ENCODE measurements at places on chromosomes 1 and 21. TPM values are rescaled to one million over a fixed set of nuclear protein-coding genes. Genes with fewer than 3 reads are reported as not detected.

DNA sequence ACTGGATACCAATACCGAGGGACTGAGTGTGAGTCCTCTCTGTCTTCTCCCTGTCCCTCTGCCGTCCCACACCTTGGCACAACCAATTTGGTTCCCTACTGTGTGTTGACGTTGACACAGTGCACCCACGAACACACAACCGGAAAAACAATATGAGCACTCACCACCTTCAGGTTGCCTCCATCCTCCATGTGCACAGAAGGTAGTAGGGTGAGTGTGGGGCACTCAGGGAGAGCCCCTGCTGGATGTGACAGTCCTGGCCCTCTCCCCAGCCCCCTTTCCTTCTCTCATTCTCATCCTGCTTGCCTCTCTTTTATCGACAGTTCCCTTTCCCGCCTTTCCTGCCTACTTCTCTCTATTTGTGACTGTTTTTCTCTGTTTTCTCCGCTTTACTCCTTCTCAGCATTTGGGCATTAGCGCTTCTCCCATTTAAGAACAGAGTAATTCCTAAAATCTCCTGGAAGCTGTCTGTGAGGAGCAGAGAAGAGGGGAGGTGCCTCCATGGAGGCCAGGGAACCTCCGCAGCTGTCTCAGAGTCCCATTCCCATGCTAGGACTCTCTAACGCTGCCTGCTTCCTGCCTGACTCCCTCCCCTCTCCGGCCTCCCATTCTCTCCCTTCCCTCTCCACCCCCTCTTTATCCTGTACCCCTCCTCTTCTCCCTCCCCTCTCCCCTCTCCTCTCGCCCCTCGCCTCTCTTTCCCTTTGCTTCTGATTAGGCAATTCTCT is 16.4 kb downstream of the CADM3 start:
- DNase-seq = no peak
- H3K4me3 ChIP-seq = peak overlapping the region; percentile 44
- no peaks in the 10 kb centered on the region for H3K4me1 ChIP-seq
- no peak overlapping the region for H3K27ac ChIP-seq
- no peaks in the 10 kb centered on the region for H3K36me3 ChIP-seq

GRCh38 chr1:63779338-63780211 is 5.8 kb downstream of the ROR1 start:
- H3K27ac ChIP-seq = no peak overlapping the region
- no peaks in the 10 kb centered on the region for H3K27me3 ChIP-seq

DNA sequence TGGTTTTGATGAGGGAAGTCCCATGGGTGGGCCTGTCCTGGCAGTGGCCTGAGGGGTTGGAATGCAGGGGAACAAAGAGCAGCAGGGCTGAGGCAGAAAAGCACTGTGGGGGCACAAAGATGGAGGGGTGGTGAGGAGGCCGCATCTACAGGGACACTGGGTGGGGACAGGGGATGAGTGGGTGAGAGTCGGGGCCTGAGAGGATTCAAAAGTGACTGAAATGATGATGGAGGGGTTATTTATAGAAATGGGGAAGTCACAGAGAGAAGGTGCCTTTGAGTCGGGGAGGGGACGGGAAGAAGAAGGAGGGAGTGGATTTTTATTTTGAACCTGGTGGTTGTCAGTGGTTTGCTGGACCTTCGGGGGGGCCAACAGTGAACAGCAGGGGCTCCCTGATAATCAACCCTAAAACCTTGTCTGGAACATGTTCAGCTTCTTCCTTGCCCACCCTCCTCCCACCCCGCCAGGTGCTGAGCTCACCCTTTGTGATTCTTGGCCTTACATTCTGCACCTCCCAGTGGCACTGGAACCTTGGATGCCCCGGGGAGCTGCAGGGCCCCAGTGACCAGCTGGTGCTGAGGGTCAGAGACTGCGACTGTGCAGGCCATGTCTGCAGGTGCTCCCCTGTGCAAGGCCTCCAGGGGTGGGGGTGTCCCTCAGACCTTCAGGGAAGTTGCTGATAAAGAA is 42.9 kb downstream of the IER5 start:
- H3K4me3 ChIP-seq = no peak overlapping the region
- DNase-seq = peak; percentile 52
- H3K27me3 ChIP-seq = no peaks in the 10 kb centered on the region
- no peaks in the 10 kb centered on the region for H3K36me3 ChIP-seq
- H3K27ac ChIP-seq = no peak overlapping the region
- H3K4me1 ChIP-seq = peaks cover 20% of the 10 kb centered on the region

GRCh38 chr1:53207726-53208125 is 11.1 kb downstream of the CPT2 start:
- H3K27ac ChIP-seq = peak overlapping the region; percentile 24
- H3K36me3 ChIP-seq = peaks cover 75% of the 10 kb centered on the region
- no peak for DNase-seq

DNA sequence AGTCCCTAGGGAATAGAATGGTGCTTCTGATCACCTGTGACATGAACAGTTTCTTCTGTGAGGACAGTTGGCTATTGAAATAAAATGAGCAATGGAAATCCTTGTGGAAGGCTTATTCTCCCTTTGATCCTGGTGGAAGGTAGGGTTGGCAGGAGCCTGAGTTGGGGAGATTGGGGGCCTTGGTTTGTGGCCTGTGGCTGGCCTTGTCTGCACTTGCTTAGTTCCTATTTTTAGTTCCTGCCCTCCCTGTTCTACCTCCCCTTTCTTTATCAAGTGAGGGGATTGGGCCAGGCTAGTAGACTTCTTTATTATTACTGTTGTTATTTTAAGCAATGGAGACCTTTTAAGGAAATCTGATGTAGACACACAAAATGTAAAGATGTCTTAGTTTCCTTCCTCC is 8.2 kb downstream of the DMRTB1 start:
- H3K27me3 ChIP-seq = no peaks in the 10 kb centered on the region
- H3K36me3 ChIP-seq = no peaks in the 10 kb centered on the region
- no peak overlapping the region for H3K27ac ChIP-seq
- H3K4me3 ChIP-seq = no peak overlapping the region

DNA sequence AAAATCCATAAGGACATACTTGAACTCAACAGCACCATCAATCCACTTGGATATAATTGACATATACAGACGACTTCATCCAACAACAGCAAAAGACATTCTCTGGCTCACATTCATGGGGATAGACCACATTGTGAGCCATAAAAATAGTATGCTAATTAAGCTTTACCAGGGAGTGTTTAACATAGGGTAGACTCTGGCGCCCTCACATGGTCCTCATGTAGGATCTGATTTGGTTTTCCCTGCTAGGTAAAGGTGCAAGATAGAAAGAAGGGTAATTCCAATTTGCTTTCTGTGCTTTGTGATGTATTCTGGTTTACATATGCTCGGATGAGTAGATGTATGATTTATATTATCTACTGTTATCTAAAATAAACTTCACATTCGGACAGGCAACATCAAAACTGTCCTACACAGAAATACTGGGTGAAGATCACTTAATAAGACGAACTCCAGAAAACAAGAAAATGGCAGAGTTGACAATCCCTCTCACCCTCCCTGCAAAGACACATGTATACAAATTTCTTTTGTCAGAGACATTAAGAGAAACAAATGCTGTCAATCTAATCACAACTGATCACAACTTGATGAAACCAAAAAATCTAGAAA is 27.7 kb downstream of the CR1L start:
- no peak overlapping the region for H3K4me3 ChIP-seq
- H3K36me3 ChIP-seq = no peaks in the 10 kb centered on the region
- no peak for DNase-seq

DNA sequence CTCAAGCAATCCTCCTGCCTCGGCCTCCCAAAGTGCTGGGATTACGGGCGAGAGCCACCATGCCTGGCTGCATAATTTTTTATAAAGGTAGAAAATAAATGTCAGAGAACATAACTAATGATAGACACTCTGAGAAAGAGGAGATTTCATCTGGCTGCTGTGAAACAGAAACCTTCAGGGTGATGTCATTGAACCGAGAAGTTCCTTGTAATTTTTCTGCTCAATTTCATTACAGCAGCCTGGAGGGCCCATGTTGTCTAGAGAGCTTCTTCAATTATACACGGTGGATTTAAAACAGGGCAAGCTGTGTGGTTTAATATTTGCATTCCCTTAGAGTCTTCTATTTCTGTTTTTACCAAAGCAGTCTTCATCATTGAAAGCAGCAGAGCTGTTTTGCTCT is 64.3 kb upstream of the MORC3 start:
- peaks cover 20% of the 10 kb centered on the region for H3K36me3 ChIP-seq
- DNase-seq = no peak
- H3K4me3 ChIP-seq = no peak overlapping the region
- H3K4me1 ChIP-seq = peaks cover 6% of the 10 kb centered on the region

DNA sequence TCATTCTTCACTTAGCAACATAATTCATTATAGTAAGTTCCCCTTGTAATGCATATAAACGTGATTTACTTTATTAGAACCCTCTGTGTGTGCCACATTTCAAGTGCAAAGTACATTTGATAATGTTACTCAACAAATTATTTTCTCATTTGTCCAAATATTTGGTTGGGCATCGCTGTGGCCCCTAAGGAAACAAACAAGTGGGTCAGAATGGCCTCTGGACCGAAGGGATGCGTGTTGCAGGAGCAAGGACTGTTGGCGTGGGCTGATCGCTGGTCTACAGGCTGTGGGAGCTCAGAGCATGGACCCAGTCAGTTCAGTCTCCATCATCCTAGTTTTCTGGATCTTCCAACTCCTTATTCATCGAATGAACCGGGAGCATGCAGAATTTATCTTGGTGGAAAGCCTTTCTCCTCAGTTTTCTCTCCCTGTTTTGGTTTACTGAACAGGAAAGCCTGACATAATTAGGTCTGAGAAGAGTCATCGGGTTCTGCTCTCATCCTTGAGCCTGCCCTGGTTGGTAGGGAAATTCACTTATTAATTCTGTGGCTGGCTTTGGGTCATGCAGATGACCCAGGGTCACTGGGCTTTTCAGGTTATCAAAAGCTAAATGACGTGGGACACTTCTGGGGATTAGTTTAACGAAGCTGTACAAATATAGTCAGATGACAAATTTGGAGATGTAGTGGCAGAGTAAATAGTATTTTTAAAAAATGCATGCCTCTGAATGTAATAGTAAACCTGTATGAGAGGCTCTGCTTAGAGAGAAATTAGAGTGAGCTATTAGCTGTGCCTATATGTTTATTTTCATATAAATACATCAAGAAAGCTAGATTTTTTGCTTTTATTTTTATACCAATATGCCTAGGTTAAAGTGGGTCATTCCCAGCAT is 200.2 kb downstream of the SDCCAG8 start:
- peaks cover 8% of the 10 kb centered on the region for H3K36me3 ChIP-seq
- no peaks in the 10 kb centered on the region for H3K27me3 ChIP-seq
- H3K27ac ChIP-seq = no peak overlapping the region
- no peak for DNase-seq
- no peaks in the 10 kb centered on the region for H3K4me1 ChIP-seq

DNA sequence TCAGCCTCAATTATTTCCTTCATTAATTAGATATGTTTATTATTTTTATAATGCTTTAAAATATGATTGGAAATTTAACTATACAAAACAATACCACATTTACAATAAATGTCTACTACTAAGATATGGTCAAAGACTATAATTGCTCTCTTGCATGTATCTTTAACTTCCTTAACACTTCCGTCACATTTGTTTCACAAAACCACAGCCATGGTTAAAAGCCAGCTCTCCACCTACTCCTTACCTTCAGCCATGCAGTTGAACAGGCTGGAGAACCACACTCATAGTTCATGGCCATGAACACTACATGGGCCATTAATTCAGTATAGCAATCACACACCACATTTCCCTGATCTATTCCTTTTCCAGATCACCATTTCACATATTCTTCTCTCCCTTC is 72.2 kb downstream of the NME7 start:
- no peaks in the 10 kb centered on the region for H3K27me3 ChIP-seq
- H3K4me3 ChIP-seq = no peak overlapping the region
- no peaks in the 10 kb centered on the region for H3K4me1 ChIP-seq
- H3K27ac ChIP-seq = no peak overlapping the region

DNA sequence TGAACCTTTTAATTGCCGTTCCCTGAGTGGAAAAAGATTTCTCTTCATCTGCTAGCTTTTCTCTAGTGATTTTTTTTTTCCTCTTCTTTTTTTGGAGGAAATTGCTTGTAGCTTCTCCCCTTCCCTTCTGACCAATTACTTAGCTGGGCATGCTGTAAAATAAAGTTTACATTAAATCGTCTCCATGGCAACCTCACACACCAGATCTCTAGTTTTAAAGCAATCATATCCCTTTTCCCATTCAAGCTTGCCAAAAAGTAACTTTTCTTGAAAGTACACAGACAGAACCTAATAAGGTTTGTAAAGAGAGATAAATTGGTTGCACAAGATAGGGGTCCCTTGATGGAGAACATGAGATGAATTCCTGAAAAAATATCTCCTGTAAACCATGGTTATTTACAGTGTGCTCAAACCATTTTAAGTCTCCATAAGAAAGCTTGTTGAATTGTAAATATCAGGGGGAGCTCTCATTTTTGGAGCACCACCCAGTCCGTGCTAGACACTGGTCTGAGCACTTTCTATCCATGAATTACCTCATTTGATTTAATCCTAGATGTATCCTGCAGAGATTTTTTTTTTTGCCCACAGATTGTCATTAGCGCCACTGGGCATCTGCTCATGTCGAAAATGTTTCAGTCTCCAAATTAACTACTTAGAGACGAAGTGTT is 32.6 kb upstream of the HTR1D start:
- H3K36me3 ChIP-seq = no peaks in the 10 kb centered on the region
- no peak overlapping the region for H3K4me3 ChIP-seq
- no peaks in the 10 kb centered on the region for H3K4me1 ChIP-seq
- DNase-seq = peak; percentile 66
- H3K27ac ChIP-seq = no peak overlapping the region

GRCh38 chr1:76314730-76315129 is 240.2 kb downstream of the ST6GALNAC3 start:
- no peak overlapping the region for H3K27ac ChIP-seq
- DNase-seq = no peak
- H3K4me1 ChIP-seq = no peaks in the 10 kb centered on the region
- H3K27me3 ChIP-seq = no peaks in the 10 kb centered on the region
- H3K36me3 ChIP-seq = no peaks in the 10 kb centered on the region

DNA sequence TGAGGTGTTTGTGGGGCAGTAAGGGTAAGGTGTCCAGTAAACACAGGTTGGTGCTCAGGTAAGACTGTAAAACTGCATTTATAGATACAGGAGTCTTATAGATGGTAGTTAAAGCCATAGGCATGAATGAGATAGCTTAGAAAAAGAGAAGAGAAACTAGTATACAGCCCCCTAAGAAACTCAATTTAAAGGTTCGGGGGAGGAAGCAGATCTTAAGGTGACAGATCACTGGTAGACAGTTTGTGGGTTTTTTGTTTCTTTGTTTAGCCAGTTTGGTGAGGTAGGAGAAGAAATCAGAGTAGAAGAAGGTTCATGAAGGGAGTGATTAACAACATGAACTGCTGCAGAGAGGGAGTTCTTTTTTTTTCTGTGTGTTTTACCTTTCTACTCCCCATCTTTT is 6.1 kb upstream of the AGO3 start:
- H3K27me3 ChIP-seq = no peaks in the 10 kb centered on the region
- no peak overlapping the region for H3K27ac ChIP-seq
- H3K4me1 ChIP-seq = peaks cover 1% of the 10 kb centered on the region
- H3K4me3 ChIP-seq = no peak overlapping the region

The B4GALT2 gene
- 99.5 TPM for total RNA-seq

The SPRR2F gene
- not detected for total RNA-seq

The TNN gene
- total RNA-seq = not detected

The PROX1 gene
- total RNA-seq = under 0.01 TPM

The NOS1AP gene
- total RNA-seq = not detected

The ADAR gene
- total RNA-seq = 118 TPM

The RPE65 gene
- not detected for total RNA-seq

The PTPN14 gene
- 122 TPM for total RNA-seq

The UCHL5 gene
- total RNA-seq = 28.0 TPM

All from osteoblast (primary cell).